ENCODE measurements at places on chromosomes 2 and 18.

- DNase-seq = no peak
These were observed 26.2 kb downstream of the CERS6 start for GRCh38 chr2:168482269-168482668.

DNA sequence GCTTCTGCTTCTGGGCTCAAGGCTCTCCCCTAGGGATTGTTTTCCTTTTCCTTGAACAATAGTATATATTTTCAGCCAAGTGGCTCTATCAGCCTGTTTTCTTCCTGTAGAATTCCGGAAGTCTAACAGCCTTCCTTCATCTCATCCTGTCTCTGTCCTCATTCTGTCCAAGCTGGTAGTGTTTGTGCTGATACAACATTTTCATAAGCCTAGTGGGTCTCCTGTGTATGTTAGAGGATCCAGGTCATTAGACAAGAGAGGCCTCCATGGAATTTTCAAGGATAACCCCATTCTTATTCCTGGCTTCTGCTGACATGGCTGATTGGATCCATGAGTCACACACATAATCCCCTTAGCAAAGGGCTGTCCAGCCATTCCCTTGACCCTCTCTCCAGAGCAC, 467.6 kb downstream of the PTPRM start:
- no peak for DNase-seq

DNA sequence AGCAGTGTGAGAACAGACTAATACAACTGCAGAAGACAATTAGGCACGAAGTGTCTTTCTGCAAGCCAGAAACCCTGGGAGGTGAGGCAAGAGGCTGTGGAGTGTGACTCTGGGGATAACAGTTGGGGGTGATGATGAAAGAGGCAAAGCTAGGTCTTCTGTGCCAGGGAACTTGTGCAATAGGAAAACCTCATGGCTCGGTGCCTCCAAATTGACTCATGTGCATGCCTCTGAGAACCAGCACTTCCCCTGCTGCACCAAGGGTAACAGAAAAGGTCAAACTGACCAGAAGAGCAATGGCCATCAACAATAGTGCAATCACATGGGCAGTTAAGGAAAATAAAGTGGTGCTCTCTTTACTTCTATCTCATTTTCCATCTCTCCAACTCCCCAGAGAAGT, 136.4 kb downstream of the SCG2 start:
- peak; percentile 94 for DNase-seq

DNA sequence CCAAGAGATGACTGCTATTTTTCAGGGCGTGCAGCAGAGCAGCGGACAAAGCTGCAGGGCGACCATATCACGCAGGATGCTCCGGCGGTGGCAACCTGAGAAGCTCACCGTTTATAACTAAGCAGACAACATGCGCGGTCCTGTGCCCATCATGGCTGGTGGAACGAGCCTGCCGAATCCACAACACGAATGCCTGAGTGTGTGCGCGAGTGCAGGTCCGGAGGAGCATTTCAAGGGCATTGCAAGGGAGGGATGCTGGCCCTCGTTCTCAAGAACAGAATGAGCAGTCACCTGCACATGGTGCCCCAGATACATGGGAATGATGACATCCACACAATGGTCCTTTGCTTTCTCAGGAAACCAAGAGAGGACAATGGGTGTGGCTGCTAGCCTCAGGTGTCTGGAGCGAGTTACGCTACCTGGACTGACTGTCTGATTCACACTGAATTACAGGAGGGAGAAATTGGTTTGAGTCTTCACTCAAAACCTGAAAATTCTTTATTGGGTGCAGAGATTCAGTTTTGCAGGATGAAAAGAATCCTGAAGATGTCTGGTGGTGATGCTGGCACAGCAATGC, 39.8 kb downstream of the TBC1D8 start:
- peak; percentile 71 for DNase-seq

All from mammary epithelial cell (primary cell).